ENCODE measurements at places on chromosomes 2 and 18. TPM values are rescaled to one million over a fixed set of nuclear protein-coding genes. Genes with fewer than 3 reads are reported as not detected.

Gene UNC80
- not detected for total RNA-seq

Gene PARD3B
- total RNA-seq: 3.9 TPM

Gene TMEM182
- total RNA-seq: 6.5 TPM

Gene MALL
- 83.0 TPM for total RNA-seq

Gene STPG4
- total RNA-seq: 6.9 TPM

Gene DNAJC5G
- not detected for total RNA-seq

Gene TRIB2
- total RNA-seq: 8.6 TPM

- DNase-seq: no peak
Observed at GRCh38 chr2:31831585-31831984, 179.2 kb downstream of the MEMO1 start.

DNA sequence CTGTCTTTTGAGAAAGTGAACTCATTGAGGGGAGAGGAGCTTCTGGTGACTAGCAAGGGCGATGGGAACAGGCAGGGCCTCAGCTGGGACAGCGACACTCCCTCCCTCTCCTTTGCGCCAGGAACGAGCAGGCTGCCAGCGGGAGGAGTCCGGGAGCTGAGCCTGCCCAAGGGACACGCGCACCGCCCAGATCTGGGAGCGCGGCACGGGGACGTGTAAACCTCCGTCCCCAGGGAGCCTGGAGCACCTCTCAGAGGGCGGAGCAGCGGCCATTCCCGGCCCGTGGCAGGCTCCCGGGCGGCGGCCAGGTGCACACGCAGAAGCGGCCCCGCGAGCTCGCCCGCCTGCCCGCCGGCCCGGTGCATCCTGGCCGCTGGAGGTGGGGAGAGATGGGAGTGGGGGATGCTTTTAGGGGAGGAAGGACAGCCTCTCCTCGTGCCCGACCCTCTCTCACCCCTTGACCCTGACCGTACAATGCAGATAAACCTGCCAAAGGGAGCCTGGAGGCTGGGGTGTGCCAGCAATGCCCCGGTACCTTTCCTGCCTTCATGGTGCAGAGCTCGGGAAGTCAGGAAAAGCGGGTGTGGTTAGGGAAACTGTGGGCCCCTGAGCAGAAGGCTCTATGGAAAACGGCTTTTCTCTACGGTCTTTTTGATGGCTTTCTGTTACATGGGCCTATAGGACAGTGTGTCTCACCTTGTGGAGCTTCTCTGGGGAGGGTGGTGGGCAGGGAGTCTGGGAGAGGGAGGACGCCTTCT is 2.2 kb downstream of the AQP4 start:
- DNase-seq: peak; percentile 11

DNA sequence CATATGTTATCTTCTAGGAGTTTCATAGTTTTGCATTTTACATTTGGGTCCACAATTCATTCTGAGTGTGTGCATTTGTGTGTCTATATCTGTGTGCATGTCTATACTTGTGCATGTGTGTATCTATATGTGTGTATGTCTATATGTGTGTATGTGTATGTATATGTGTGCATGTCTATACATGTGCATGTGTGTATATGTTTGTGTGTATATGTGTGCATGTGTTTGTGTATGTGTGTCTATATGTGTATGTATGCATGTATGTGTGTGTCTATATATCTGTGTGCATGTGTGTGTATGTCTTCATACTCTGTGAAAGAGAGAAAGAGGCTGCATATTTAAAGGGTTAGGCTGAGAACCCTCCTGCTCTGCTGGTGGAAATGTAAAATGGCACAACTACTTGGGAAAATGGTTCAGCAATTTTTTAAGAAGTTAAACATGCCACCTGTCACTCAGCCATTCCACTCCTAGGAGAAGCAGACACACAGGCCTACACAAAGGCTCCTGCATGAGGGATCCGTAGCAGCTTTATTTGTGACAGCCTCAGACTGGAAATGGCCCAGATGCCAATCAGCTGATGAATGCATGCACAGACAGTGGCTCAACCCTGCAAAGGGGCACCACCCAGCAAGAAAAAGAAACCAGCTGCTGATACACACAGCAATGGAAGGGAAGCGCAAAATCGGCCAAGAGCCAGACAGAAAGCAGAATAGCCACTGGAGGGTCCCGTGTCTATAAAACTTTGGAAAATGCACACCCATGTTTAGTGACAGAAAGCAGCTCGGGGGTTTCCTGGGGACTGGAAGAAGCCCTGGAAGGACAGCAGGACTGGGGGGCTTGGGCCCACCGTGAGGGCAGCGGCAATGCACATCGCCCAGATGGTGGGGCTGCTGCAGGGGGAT is 146.8 kb downstream of the SEPTIN10 start:
- no peak for DNase-seq

DNA sequence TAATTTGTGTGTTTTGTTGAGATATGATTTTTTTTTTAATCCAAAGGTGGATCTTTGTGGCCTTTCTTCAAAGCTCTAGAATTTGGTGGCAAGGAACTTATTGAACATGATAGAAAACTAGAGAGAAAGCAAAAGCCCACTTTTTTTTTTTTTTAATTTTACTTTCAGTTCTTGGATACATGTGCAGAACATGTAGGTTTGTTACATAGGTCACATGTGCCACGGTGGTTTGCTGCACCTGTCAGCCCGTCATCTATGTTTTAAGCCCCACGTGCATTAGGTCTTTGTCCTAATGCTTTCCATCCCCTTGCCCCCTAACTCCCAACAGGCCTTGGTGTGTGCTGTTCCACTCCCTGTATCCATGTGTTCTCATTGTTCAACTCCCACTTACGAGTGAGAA is 135.9 kb downstream of the RHBDD1 start:
- DNase-seq: no peak

GRCh38 chr2:54015798-54016699 is 45.3 kb upstream of the PSME4 start:
- DNase-seq: no peak

GRCh38 chr2:111188681-111189080 is 68.0 kb downstream of the BCL2L11 start:
- no peak for DNase-seq

GRCh38 chr18:39741755-39742466 is 2176.3 kb upstream of the CELF4 start:
- no peak for DNase-seq

GRCh38 chr18:8480506-8481328 is 128.5 kb upstream of the RAB12 start:
- DNase-seq: peak; percentile 54

GRCh38 chr18:48997985-48998831 is 47.4 kb upstream of the SMAD7 start:
- peak; percentile 79 for DNase-seq

DNA sequence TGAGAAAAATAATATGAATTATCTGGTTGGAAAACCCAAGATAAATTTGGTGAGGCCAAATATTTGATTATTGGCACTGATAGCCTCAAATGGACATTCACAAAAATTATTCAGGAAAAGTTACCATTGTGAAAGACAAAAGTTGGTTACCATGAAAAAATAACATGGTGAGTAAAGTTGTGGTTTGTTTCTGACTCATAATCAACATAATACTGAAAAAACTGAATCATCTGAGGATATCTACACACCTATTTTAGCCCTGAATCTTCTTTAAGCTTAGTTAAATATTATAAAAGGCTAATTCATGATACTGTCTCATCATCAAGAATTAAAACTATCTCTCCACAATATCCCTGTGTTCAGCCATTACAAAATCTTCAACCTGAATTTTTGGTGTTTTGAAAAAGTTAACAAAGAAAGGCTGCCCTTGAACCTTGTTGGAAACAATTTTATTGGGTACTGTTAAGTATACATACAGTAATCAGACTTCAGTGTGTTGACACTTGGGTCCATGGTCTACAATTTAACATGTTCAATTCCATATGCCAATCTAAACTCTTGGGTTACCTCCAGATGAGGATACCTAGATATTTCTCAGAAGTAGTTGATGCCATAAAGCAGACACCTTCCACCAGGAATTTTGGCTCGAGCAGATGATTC is 607.5 kb upstream of the SLC39A10 start:
- DNase-seq: no peak

DNA sequence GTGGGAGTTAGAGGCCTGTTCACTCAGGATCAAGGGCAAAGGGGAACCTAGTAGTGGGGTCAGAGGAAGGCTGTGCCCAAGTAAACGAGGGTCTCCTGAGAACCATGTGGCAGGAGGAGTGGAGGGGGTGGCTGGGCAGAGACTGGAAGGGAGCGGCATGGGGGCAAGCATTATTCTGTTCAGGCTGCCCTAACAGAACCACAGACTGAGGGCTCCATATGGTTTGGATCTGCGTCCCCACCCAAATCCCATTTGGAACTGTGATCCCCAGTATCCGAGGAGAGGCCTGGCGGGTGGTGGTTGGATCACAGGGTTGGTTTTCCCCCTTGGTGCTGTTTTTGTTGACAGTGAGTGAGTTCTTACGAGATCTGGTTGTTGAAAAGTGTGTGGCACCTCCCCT is 287.0 kb downstream of the PHLPP1 start:
- DNase-seq: no peak

GRCh38 chr2:285531-285930 is 2.4 kb downstream of the ALKAL2 start:
- DNase-seq: no peak

DNA sequence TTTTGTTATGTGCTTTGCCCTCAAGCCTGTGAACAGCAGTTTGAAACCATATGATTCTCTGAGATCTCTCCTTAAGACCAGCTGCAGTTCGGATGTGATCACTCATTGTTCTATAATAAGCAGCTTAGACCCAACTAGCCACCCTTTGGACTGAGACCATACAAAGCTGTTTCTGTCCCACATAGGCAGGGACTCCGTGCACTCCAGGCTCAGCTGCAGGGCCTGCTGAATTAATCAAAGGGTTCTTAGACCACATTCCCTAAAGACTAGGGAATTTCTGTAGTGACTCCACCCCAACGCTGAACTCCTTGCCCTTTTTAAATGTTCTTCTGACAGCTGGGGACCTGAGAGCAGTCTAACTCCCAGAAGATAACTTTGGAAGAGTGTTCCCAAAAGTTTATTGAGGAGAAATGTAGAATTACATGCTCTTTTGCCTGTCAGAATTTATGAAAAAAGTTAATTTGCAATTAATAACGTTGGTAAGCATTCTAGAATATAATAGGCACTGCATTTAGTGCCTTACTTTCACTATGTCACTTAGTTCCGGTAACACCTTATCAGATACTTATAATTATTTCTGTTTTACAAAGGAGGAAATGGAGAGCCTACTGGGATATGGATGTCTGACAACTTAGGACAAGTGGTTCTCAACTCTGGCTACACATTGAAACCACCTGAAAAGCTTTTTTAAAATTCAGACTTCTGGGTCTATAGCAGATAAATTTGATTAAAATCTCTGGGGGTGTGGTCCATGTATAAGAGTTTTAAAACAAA is 42.3 kb downstream of the GULP1 start:
- no peak for DNase-seq

DNA sequence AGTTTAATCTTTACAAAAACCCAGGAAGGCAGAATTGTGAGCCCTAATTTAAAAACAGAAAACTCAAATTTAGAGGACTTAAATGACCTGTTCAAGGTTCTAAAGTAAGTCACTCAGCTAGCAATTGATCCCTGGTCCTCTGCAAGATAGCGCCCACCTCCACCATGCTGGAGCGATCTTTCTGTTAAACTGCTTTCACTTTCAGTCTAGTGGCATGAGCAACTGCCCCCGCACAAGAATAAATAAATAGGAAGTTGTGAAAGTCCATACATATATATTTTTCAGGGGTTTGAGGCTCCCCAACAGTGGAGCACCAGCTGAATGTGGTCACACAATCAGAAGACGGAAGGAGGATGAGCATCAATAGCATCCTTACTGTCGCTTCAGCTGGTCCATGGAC is 217.9 kb downstream of the NAPG start:
- DNase-seq: no peak

DNA sequence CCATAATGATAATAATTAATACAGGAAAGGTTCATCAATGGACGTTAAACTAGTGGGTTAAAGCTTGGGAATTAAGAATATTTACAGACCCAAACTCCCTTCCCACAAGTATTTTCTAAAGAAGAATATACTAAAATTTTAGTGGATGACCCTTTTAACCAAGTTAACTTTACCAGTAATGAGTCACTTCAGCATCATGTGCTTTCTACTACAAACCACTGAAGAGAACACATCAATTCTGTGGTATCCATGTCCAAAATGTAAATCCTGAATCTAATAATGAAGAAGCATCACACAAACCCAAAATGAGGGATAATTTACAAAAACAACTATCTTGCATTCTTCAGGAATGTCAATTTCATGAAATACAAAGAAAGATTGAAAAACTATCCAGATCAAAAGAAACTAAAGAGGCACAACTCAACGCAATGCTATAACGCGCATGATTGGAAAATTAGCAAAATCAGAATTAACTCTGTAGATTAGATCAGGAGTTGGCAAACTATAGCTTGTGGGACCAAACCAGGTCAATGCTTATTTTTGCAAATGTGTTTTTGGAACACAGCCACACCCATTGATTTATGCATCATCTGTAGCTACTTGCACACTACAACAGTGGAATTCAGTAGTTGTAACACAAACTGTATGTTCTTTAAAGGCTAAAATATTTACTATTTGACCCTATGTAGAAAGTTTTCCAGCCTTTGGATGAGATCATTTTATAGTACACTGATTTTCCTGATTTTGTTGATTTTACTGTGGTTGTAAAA is 27.5 kb downstream of the COPS8 start:
- DNase-seq: no peak

DNA sequence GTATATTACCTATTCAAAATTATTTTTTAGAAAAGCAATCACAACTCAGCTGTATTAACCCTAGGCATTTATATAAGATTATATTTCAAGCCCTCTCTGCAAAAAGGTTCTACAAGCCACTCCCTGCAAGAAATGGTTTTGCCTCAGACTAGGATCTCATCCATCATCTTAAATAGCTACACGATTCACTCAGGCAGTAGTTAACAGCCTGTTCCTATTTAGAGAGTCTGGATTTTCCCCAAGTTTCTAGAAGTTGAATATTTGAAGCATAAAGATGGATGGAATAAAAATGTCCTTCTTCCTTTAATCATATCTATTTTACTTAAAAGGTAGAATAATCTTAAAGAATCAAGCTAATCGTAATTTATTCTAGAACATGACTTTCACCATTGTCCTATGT is 167.1 kb upstream of the STK17B start:
- DNase-seq: no peak

GRCh38 chr2:68124321-68124720 is 33.4 kb upstream of the PNO1 start:
- DNase-seq: no peak

DNA sequence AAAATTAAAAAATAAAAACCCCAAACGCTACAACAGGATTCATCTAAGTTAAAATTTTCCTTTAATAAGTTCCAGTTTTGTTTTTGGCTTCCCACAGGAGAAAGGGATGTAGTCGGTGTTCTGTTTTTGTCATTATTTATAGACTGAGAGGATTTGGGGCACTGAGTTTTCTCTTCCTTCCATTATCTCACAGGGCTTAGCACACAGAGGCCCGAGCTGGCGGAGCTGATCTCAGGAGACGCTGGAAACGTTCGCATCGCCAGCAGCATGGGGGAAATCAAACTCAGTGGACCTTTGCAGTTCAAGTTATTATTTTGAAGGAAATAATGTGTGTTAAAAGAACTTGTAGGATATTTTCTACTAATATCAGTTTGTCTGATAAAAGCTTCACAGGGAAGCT is 669.7 kb upstream of the SALL3 start:
- DNase-seq: no peak
